ENCODE measurements at places on chromosomes 3 and 15.

DNA sequence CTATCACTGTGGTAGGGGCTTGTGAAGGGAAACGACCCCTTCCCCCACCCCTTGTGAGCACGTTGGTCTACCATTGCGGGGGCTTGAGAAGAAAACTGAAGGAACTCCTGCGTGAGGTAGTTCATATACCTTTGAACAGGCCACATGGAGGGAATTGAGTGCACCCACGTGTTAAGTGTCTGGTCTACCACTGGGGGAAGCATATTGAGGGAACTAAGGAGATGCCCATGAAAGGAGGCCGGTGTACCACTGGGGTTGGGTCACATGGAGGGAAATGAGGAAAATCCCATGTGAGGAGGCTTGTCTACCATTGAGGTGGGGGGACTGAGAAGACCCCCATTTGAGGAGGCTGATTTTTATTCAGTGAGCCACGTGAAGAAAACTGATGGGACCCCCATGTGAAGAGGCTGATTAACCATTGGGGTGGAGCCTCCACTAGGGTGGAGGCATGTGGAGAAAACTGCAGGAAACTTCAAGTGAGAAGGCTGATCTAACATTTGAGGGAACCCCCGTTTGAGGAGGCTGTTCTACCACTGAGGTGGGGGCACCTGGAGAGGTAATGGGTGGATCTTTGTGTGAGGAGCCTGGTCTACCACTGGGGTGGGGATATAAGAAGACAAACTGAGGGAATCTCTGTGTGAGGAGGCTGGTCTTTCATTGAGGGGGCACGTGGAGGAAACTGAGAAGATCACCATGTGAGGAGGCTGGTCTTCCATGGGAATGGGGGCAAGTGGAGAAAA, 163.2 kb downstream of the FBLN2 start:
- DNase-seq = peak; percentile 46

DNA sequence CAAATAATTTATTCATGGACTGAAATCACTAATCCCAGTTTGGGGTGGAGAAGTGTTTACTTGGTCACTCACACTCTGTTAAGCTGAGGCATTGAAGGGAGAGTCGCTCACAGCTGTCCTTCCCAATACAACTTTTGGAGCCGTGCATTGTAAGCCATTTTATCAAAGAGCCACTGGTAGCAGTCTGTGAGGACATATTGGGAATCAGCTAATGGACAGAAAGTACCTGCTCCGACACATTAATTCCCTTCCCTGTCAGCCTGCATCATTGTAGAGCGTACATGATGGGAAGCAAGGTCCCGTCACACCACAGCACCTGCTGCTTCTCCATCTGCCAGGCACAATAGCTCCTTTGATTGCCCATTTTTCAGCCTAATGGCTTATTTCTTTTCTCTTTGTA, 643.2 kb downstream of the SQOR start:
- DNase-seq = no peak

GRCh38 chr15:57606816-57607215, 15.1 kb downstream of the MYZAP start:
- no peak for DNase-seq

DNA sequence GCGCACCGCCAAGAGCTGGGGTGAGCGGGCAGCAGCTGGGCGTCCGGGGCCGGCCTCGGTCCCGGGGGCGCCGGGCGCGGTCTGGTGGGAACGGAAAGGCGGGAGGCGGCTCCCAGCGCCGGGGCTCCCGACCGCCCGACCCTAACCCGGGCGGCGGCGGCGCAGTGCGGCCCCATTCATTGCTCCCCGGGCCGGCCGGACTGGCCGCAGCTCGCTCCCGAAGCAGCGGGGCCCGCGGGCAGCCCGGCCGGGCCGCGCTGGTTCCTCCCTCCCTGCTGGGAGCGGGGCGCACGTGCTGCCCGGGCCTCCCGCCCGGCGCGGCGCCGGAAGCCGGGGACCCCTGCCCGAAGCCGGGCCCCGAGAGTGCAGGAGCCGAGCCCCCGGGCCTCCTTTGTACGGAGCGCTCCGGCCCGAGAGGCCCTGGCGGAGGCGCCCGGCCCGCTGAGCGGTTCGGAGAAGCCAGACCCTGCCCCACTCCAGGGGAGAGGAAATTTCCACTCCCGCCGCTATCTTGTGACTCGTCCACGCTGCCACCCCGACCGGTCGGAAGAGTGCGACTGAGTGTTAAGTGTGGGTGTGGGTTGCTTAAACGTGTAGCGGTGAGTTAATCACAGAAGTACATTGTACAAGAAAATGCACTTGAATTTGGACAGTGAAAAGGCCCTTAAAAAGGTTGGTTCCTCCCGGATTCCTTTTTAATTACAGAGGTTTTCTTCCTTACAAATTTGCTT, 613 bp downstream of the ATP1B3 start:
- DNase-seq = no peak

- DNase-seq = no peak
These were observed 7.7 kb upstream of the OSBPL11 start for GRCh38 chr3:125602752-125603649.

DNA sequence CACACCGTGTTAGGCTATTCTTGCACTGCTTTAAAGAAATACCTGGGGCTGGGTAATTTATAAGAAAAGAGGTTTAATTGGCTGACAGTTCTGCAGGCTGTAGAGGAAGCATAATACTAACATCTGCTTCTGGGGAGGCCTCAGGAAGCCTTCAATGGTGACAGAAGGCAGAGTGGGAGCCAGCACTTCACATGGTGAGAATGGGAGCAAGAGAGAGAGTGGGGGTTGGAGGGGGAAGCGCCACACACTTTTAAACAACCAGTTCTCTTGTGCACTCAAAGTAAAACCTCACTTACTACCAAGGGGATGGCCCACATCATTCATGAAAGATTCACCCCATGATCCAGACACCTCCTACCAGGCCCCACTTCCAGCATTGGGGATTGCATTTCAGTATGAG, 181.1 kb downstream of the APBA2 start:
- DNase-seq = no peak

DNA sequence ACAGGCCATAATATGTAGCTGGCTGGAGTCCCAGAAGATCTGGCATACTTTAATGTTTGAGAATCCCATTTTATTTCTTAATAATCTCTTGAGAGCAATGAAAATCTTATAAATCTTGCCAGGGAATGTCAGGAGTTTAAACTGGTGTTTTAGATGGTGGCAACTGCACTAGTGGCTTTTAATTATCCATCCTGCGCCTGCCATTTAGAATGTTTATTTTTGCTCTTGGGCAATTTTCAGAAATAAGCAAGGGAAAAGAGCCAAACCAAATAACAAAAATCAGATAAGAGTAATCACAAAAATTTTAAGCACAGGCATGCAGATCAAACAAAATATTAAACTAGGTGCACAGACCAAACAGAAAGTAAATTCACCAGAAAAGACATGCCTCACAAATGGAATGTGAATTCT, 41.9 kb upstream of the UBP1 start:
- DNase-seq = no peak

DNA sequence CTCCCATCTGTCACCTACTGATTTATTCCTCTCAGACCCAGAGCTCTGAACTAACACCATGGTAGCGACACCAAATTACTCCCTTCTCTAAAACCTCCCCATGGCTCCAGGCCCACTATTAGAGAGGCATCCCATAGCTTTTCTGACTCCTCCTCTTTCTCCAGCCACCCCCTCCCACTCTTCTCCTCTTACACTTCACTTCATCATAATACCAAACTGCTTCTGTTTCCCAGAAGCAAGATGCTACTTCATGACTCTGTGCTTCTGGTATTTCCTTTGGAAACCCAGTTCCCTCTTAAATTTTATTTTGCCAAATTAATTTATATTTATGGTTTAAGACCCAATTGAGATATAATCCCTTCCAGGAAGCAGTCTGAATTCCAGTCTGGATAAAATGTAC, 465.1 kb upstream of the PDZRN3 start:
- no peak for DNase-seq

GRCh38 chr3:21979706-21980105, 228.7 kb upstream of the ZNF385D start:
- no peak for DNase-seq

- no peak for DNase-seq
These were observed 598.2 kb downstream of the UNC13C start for GRCh38 chr15:54576298-54576935.

- no peak for DNase-seq
These were observed 1028.6 kb downstream of the MCTP2 start for GRCh38 chr15:95259965-95260364.

DNA sequence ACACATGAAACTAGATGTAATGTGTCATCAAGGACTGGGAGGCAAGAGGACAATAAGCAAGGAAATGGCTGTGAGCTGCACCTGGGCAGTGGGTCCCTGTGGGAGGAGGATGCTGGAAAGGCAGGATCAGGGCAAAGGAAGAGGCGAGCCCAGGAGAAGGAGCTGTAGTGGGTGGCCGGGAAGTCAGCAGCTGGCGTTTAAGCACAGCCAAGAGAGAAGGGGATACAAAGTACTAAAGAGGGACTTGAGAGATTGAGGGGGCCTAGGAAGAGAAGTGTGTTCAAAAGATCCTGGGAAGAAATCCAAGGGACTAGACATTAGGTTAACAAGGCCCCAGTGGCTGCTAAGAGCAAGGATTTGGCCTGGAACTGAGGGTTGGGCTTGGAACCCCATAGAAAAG, 188.5 kb upstream of the SLC24A5 start:
- DNase-seq = no peak

GRCh38 chr15:64251121-64251520, 88.3 kb upstream of the PPIB start:
- DNase-seq = no peak

DNA sequence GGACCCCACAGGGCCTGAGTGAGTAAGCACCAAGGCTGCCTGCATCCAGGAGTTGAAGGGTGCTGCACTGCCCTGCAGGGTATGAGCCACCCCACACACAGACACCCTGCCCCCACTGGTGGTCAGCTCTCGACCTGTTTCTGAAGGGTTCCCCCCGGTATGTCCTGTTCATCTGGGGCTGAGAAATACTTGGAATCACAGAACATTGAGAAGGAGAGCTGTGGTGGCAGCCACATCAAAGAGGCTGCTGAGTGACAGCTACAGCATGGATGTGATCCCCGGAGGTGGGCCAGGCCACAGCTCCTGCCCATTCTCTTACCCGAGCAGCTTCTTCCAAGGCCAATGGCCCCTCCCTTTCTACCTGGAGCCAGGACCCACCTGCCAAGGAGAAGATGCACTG, 66.4 kb upstream of the PLXNA1 start:
- DNase-seq = no peak

- no peak for DNase-seq
These were observed 96.0 kb upstream of the CCDC80 start for GRCh38 chr3:112736805-112737566.

GRCh38 chr3:7695049-7695448, 806.6 kb upstream of the LMCD1 start:
- DNase-seq = no peak

- no peak for DNase-seq
These were observed 16.1 kb downstream of the ALS2CL start for GRCh38 chr3:46677411-46677726.

GRCh38 chr3:169965562-169966427, 812 bp upstream of the SEC62 start:
- no peak for DNase-seq

Measured in vagina (tissue), 2 donors.